ENCODE measurements at places on chromosomes 4 and X.

DNA sequence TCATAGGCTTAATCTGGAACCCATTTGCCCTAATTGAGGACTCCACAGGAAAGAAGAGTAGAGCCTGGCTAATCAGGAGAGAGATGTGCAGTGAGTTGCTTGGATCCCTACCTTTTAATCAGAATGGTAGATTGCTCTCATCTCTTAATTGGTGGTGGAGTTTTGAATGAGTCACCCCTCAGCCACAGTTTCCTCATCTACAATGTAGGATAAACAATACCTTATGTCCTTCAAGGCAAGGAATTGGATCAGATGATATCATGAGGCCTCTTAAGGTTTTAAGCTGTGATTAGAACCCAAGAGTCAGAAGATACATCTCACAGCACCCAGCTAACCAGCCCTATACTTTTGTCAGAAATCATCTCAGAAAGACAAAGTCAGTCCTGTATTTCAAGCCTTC lies 39.1 kb downstream of the PDGFRA start:
- no peak for DNase-seq

DNA sequence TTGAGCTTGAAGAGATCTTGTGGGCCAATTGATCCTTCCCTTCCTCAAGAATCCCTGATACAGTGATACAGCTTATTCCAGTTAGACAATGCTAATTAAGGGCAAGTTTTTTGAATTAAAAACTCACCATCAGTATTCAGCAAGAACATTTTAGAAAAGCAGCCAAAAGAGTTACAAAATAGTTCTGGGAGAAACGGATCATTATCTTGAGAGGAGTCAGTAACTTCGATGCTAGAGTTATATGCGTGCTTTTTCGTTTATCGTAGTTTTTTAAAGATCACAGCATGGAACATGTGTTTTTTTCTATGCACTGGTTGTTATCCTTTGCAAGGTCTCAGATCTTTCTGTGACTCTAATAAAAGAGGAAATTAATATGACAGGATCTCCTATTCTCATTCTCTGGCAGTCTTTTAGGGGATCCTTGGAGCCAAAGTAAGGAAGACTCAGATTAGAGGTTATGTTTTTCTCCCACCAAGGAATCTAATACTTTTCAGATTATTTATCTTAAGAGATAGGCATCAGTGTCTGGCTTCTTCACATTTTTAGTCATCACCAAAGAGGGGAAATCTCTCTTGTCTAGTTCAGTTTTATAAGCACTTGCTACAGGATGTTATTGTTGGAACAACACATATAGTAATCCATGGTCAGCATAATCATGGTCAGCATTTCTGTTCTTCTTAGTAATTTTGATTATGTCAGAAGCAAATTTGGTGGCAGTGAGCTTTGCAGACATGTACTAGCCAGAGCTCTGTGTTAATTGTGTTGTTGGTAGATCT lies 109.7 kb downstream of the PDLIM5 start:
- DNase-seq: no peak

DNA sequence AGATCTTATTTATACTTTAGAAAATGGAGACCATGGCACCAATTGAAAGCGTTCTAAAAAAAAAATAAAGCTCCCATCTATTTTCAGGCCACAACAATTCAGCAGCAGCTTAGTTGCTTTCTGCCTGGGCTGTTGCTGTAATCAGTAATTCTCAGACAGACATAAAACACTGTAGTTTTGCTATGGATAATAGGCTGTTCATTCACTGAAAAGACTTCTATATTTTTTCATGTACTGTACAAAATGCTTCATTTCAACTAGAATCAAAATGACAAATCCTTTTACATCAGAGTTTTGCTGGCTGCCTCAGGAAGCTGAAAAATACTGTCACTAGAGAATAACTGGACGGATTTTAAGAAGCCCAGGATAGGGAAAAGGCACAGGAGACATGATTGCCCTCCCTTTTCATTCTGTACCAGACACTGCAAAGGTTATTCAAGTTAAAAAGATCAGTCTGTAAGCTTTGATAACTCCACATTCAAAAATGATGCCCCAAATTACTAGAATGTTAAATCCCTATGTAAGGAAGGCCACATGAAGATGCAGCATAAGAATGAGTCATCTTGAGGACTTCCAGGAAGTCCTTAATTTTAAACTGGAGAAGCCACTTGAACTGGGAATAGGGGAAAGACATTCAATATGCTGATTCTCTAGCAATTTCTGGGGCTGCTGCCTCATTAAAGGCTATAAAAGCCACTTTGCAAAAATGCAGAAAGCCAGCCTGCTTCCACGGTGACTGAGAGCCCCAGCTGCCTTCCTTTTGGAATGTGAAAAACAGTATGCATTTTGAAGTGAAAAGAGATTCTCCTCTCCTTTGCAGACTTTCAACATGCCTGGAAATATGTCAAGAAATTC lies 403.2 kb upstream of the RASGEF1B start:
- DNase-seq: no peak

DNA sequence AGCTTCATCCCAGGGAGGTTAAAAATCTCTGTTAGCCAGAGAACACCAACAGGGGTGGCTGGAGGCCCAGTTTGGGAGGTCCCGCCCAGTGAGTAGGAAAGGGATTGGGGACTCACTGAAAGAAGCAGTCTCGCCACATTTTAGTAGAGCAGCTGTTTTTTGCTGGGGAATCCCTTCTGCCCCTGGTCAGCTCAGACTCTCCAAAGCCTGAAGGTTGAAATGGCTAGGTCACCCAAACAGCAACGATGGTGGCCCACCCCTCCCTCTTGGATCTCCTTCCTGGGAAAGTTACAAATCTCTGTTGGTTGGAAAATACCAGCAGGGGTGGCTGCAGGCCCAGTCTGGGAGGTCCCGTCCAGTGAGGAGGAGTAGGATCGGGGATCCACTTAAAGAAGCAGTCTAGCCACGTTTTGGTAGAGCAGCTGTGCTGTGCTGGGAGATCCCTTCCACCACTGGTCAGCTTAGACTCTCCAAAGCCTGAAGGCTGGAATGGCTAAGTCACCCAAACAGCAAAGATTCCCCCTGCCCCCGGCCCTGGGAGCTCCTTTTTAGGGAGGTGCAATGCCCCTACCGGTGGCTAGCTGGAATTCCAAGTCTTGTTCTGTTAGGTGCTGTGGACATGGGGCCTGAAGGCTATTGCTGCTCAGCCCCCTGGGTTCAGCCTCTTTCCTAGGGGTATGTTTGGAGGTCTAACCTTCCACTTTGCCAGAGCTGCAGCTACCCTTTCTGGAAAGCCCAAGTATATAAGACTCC lies 40.0 kb upstream of the TEX13A start:
- DNase-seq: peak; percentile 18

- DNase-seq: no peak
These were observed 303.7 kb upstream of the GNPDA2 start for GRCh38 chr4:45030059-45030458.

- no peak for DNase-seq
These were observed 39.9 kb upstream of the AFAP1 start for GRCh38 chr4:7979652-7979968.

DNA sequence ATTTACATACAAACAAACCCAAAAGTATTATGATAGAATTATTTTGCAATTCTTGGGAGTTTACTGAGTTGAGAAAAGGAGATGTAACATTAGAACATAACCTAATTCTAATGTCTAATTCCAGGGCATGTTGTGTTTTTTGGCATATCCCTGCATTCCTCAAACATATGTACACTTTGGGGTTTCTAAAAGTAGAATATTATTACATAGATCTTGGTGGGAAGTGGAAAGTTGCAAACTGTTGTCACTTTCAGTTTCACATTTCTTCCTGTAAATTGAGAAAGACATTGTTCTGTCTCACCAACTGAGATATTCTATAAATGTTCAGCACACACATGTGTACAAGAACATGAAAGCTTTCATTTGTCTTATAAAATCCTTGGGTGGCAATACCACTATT lies 24.4 kb upstream of the GBA3 start:
- DNase-seq: no peak

DNA sequence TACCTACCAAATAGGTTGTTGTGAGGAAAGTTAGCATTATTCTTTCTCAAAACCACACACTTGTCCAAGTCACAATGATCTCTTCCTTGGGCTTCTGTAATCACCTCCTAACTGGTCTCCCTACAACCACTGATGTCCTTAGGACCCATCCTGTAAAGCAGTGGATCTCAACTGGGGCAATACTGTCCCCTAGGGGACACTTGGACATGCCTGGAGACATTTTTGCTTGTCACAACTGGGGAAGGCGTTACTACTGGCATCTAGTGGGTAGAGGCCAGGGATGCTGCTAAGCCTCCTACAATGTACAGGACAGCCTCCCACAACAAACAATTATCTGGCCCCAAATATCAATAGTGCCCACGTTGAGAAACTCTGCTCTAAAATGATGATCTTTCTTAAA lies 118.7 kb upstream of the AP1S2 start:
- no peak for DNase-seq

- DNase-seq: no peak
These were observed 20.9 kb downstream of the HMGB3 start for GRCh38 chrX:151004085-151004484.

- DNase-seq: no peak
These were observed 31.8 kb downstream of the CXCL1 start for GRCh38 chr4:73901031-73901430.

- peak; percentile 11 for DNase-seq
These were observed 30.0 kb downstream of the WDR1 start for GRCh38 chr4:10086506-10087120.

GRCh38 chr4:146975527-146975926 lies 29.9 kb upstream of the TTC29 start:
- no peak for DNase-seq

DNA sequence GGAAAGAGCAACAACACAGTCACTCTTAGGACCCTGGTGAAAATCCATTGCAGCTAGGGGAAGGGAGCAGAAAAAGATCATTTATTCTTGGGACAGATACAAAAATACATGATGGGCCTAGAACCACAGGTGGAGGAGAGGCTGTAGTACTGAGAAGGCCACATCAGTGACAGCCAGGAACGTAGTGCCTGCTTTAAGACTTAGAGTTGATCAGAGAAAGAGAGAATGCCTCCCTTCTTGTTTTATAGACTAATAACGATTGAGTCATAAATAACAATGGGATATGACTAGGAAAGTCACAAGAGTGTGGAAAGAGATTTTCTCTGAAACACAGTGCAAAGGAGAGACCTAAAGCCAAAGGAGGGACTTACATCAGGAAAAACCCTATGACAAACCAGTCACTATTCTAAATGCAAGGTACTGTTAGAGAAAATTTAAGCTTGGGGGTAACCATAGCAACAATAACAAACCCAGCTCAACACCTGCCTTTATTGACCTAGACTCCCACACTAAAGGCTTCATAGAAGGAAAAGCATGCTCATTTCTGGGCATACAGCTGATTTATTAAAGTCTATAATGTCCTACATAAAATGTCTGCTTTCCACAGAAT lies 1015.0 kb upstream of the GRID2 start:
- no peak for DNase-seq

GRCh38 chrX:145506214-145506613 lies 258.9 kb downstream of the SPANXN1 start:
- DNase-seq: no peak

DNA sequence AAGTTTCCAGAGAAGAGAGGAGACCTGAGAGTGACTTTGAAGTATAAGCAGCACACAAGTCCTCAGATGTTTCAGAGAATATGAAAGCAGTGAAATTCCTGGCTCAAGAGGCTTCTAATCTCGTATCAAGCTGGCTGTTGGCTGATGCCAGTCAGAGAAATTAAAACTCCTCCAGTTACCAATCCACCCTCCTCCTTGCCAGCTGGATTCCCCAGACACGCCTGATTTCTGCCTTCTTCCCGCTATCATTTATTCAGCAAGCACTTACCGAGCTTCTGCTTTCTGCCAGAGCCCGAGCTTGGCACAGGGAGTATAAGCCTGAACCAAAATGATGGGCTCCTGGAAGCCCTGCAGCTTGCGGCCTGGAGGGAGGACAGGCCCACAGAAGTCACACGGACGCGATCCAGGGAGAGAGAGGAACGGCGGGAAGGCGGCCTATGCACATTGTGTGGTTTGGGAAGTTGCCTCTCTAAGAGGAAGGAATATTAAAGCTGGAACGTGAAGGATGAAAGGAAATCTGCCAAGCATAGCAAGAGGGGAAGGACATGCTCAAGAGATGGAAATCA lies 102.4 kb upstream of the TBL1X start:
- DNase-seq: no peak

DNA sequence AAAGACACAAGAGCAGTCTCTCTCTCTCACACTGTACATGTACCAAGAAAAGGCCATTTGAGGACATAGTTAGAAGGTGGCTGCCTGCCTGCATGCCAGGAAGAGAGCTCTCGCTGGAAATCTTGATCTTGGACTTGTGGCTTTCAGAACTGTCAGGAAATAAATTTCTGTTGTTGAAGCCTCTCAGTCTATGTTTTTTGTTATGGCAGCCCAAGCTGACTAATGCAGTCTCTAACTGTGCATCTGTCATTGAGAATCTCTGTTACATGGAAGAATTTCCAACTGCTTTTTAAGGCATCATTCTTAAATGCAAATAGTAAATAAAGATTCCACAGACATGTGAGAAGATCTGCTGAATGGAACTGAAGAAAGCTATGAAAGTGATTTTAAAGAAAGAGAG lies 198.3 kb downstream of the PCDH10 start:
- no peak for DNase-seq

- no peak for DNase-seq
These were observed 37.7 kb downstream of the PDHA2 start for GRCh38 chr4:95877636-95878035.

DNA sequence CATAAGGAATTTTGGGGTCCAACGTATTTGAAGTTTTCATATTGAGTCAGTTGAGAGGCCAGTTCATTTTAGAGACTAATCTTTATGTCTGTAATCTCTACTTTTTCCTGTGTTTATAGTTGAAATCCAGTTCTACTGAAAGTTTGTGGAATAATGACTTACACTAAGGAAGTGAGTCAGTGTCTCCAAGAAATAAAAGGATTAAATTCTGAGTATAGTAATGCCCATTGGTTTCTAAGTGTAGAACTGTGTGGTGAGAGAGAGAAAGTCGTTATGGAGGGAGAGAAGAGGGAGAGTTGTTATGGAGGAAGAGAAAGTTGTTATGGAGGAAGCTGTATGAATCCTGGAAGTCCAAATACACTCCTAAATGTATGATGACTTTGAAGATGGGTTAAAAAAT lies 264.6 kb upstream of the HAND2 start:
- DNase-seq: no peak

- DNase-seq: no peak
These were observed 71.4 kb downstream of the COL4A6 start for GRCh38 chrX:108366644-108367406.

- peak; percentile 28 for DNase-seq
These were observed 57.3 kb upstream of the ZNF157 start for GRCh38 chrX:47313056-47313455.

GRCh38 chr4:114389070-114389685 lies 209.4 kb upstream of the UGT8 start:
- no peak for DNase-seq

Measured in left cardiac atrium (tissue), 4 donors.